ENCODE measurements at places on chromosomes 2 and 18.
A peak's percentile ranks its signal among the peaks of the same experiment; 100 is the strongest.

DNA sequence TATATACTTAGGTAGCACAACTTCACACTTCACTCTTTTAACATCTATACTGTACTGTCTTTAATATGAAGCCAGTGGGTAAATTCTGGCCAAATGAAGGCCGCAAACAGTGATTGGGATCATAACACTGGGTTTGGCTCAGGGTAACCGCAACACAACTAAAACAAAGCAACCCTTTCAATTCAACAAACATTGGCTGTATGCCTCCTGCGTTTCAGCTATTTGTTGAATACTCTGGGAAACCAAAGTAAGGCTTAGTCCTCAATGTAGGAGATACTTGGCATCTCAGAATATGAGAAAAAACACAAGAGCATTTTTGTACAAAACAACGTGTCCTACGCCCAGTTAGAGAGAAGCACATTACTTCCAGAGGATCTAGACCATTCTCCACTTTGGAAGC lies 693.3 kb upstream of the KLHL29 start:
- DNase-seq, result no peak

GRCh38 chr18:62523631-62524439 lies 1.0 kb downstream of the ZCCHC2 start:
- DNase-seq, result peak; percentile 48

GRCh38 chr2:222572264-222572721 lies 83.6 kb downstream of the FARSB start:
- DNase-seq, result no peak

DNA sequence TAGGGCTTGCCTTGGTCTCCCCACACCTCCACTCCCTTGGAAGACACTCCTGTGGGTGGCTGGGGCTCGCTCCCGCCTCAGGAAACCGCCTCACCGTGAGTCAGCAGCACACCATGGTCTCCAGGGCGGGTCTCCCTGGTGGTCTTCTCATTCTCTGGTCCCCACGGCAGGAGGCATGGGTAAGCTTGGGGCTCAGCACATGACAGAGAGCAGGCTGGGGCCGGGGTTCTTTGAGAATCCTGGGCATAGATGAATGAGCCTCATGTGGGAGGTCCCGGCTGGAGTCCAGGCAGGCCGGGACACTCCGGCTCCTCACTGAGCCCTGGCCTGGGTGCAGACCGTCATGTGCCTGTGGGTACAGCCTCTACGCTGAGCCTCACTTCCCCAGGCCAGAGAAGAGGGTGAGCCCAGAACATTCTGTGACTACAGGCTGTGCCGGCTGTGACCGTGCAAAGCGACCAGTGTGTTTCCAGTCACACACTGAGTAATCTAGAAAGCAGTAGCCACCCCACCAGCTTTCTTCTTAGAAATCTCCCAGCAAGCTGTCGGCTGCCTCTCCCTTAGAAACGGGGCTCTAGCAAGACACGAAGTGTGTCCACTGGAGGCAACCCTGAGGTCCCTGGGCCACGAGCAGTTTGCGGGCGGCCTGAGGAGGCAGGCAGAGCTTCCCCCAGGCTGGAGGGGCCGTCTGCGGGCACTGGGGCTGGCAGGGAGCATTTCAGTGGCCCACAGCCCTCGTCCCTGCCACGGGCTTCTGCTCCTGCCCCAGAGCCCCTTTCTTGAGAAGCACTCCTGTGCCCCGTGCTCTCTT lies 93.1 kb downstream of the RHOB start:
- no peak for DNase-seq

- DNase-seq, result no peak
Measured at GRCh38 chr2:153416071-153416470, 62.5 kb downstream of the RPRM start.

DNA sequence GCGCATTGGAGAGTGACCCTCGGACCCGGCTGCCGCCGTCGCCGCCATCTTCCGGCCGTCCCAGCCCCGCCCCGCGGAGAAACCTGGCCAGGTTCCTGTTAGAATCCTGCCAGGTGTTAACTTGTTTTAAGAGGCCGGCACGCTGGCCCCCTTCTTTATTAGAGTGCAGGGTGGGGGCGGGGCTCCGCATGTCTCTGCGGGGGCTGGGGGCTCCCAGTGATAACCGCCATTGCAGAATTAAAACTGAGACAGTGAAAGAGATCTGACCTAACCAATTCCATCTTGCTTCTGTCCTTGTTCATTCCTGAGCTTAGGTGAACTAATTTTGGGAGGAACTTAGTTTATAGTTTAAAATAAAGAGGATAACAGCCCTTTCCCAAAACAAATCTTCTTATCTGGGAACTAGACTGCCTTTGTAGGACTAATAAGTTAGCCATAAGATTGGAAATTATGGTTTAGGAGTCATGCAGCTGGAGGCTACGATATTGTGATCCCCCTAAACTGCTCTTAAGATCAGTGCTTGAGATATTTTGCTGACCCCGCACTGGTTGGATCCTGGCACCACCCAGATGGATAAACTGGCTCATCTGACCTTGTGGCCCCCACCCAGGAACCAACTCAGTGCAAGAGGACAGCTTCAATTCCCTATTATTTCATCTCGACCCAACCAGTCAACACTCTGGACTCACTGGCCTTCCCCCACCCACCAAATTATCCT lies 543 bp upstream of the STARD7 start:
- no peak for DNase-seq

GRCh38 chr2:105919826-105920225 lies 175.1 kb downstream of the NCK2 start:
- peak; percentile 46 for DNase-seq

- DNase-seq, result no peak
Measured at GRCh38 chr2:146748046-146748445, 1096.8 kb upstream of the ACVR2A start.

DNA sequence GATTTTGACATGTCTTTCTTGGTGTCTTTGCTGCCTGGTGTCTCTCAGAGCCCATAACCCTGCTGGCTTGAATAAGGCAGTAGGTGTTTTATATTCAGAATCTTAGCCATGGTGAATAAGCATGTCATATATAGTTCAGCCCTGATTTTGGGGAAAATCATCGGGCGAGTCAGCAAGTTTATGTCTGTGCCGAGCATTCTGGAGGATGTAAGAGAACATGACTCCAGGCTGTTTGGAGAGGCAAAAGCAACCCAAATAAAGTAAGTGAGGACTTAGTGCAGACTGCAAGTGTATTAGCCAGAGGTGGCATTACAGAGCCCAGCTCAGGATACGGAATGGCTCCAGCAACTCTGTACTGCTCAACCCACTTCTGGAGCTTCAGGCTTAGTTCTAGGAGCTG lies 50.3 kb downstream of the TCF7L1 start:
- no peak for DNase-seq

DNA sequence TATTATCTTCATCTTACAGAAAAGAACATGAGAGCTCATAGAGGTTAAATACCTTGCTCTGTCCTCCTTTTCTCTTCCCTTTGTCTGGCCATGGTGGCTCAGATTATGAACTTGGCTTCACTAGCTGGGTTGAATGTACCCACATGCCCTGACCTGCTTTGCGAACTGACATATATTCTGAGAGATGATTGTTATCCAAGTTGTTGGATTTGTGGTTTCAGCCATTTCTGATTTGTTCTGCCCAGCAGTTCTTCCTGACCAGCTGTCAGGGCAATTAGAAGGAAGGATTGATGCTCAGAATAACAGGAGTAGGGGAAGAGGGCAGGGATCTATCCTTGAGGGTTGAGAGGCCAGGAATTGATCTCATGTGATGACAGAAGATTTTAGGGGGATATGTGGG lies 236.8 kb upstream of the FAM98A start:
- no peak for DNase-seq

GRCh38 chr2:232488097-232488711 lies 570 bp upstream of the ECEL1 start:
- no peak for DNase-seq

GRCh38 chr2:44949329-44950151 lies 8.0 kb downstream of the SIX3 start:
- no peak for DNase-seq

GRCh38 chr2:11419781-11420180 lies 46.2 kb downstream of the E2F6 start:
- no peak for DNase-seq

DNA sequence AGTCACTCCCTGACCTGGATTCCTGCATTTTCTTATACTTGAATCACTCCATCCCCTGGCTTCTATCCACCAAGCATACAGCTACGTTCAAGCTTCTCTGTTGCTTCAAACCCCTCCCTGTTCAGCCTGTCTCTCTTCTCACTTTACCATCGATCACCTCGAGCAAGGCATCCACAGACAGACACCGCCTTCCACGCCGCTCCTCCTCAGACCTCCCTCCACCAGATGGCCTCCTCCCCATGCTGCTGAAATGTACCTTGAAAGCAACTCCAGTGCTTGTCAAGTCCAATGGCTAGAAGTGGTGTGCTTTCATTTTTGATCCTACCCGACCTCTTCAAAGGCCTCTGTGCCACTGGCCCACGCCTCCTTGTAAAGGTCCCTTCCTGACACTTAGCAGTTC lies 131.3 kb upstream of the ACAA2 start:
- no peak for DNase-seq

GRCh38 chr2:69237070-69237670 lies 149.9 kb downstream of the GFPT1 start:
- no peak for DNase-seq

Data from CD4-positive, alpha-beta memory T cell (primary cell).